Neural crest cell (in vitro differentiated cells): ENCODE measurements at places on chromosomes 11 and 22. TPM values are rescaled to one million over a fixed set of nuclear protein-coding genes. Genes with fewer than 3 reads are reported as not detected.
A peak's percentile ranks its signal among the peaks of the same experiment; 100 is the strongest.

MN1 gene
- total RNA-seq: 19.0 TPM in 2 replicates

GRCh38 chr22:46043816-46044620, 67.1 kb upstream of the WNT7B start:
- H3K4me1 ChIP-seq: no peaks in the 10 kb centered on the region
- peaks cover 78% of the 10 kb centered on the region for H3K27me3 ChIP-seq
- H3K27ac ChIP-seq: no peak overlapping the region

- H3K4me3 ChIP-seq: peak overlapping the region; percentile 27
- DNase-seq: no peak
- peaks cover 26% of the 10 kb centered on the region for H3K36me3 ChIP-seq
- H3K4me1 ChIP-seq: peaks cover 36% of the 10 kb centered on the region
- no peak overlapping the region for H3K27ac ChIP-seq
- no peaks in the 10 kb centered on the region for H3K27me3 ChIP-seq
Measured at GRCh38 chr11:73412308-73412707, 36.1 kb downstream of the RELT start.

DNA sequence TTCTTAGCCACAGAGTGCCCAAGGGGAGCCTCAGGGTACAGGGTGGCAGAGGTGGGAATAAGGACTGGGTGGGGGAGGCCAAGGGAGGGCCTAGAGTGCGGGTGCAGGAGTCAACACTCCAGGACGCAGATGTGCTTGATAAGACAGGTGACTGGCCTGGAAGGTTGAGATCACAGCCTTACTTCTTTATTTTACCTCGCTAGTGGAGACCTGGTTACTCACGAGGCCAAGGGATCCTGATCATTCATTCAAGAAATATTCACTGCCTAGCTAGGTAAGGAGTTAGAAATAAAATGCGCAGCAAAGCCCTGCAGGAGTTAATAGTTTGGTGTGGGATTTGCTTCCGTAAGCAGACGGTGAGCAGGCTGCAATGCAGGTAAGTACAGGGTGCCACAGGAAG, 13.2 kb upstream of the PEX26 start:
- H3K27me3 ChIP-seq: peaks cover 26% of the 10 kb centered on the region
- peaks cover 77% of the 10 kb centered on the region for H3K4me1 ChIP-seq
- H3K36me3 ChIP-seq: no peaks in the 10 kb centered on the region
- H3K27ac ChIP-seq: peak overlapping the region; percentile 95

DNA sequence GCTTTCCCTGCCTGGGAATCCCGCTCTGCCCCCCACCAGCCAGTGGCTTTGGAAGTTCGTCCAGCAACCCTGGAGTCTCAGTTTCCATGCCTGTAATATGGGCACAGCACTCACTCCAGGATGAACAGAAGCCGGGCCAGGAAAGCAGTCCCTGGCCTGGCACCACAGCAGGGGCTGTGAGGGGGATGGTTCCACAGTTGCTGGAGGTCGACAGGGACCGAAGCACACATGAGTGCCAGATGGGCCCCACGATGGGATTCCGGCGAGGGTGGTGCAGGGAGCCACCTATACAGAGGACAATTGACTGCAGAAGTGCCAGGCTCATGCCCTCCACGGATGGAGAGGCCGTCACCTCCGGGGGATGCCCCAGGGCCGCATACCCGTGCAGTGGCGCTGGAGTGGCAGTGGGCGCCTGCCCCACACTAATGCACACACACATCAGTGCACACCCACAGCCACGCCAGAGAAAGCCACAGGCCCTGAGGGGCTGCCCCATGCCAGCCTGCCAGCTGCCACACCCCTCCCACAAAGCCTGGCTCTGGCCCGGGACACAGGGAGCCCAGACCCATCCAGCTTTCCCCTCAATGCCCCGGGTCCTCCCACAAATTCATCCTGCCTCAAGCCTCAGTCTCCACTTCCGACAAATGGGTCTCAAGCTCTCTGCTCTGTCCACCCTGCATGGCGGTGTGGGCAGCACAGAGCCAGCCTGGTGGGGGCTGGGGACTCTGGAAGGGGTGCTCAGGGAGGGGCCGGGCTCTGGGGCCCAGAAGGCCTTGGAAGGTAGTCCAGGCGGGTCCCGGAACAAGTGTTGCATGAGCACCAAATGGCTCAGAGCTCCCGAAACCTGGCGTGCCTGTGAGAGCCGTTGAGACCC, 9.7 kb downstream of the ASCL2 start:
- DNase-seq: no peak
- no peaks in the 10 kb centered on the region for H3K36me3 ChIP-seq
- H3K4me1 ChIP-seq: peaks cover 3% of the 10 kb centered on the region

DNA sequence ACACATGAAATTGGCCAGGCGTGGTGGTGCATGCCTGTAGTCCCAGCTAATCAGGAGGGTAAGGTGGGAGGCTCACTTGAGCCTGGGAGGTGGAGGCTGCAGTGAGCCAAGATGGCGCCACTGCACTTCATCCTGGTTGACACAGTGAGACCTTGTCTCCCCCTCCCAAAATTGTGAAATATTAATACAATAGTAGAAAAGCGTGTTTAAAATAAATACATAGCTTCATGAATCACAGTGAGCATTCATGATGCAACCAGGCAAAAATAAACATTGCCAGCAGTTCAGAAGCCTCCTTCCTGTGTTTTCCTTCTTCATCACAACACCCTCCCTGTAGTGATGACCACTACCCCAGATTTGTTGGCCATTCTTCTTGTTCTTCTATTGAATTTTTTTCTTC, 4.3 kb upstream of the TEAD1 start:
- peaks cover 5% of the 10 kb centered on the region for H3K4me1 ChIP-seq
- H3K4me3 ChIP-seq: no peak overlapping the region

DNA sequence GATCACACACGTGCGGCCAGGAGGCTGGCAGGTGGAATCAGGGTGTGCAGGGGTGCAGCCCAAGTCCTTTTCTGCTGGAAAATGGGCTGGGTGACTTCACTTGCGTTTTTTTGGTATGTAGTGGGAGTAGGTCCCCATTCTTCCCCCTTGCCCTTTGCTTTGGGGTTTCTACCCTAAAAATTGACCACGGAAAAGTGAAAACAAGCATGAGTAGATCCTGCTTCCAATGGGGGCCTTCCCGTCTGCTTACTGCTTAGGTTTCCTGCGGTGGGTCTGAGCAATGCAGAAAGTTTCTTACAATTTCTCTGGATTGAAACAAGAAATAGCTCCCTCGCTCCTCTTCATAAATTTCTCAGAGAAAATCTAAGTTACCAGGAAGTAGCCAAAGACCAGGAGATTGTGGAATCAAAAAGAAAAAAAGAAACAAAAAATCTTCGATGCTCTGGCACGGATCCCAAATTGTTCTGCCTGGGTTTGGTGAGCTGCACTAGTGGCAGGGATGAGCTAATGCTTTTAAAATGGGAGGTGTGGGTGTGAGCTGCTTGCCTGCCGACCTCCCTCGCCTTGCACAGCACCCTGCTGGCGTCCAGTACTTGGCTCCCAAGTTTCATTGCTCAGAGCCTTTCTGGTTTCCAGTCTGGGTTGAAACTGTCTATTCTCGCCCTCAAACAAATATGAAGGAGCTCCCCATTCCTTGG, 2.4 kb downstream of the TIMP3 start:
- no peaks in the 10 kb centered on the region for H3K36me3 ChIP-seq
- H3K27me3 ChIP-seq: peaks cover 39% of the 10 kb centered on the region
- H3K27ac ChIP-seq: peak overlapping the region; percentile 65

DNA sequence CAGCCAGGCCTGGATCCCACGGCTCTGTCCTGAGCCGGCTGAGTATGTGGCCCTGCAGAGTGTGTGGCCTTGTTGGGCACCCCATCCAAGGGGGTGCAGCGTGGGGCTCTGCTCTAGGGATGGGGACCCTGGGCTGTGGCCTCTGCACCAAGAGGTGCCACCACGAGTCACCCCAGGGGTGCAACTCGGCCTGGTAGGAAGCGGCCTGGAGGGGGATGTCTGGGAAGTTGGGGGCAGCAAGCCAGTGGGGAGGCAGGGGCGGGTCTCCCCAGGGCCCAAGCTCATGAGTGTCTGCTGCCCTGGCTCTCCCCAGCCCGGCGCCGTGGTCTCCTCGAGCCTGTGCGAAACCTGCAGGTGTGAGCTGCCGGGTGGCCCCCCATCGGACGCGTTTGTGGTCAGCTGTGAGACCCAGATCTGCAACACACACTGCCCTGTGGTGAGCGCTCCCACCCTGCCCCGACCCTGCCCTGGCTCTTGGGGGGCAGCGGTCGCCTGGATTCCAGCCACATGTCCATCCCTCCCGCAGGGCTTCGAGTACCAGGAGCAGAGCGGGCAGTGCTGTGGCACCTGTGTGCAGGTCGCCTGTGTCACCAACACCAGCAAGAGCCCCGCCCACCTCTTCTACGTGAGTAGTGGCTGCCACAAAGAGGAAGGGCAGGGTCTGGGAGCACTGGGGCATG, 24.2 kb upstream of the MUC5B start:
- no peaks in the 10 kb centered on the region for H3K36me3 ChIP-seq
- H3K4me3 ChIP-seq: no peak overlapping the region
- H3K4me1 ChIP-seq: no peaks in the 10 kb centered on the region
- DNase-seq: no peak
- H3K27me3 ChIP-seq: no peaks in the 10 kb centered on the region
